ENCODE measurements at places on chromosomes 11 and 22. TPM values are rescaled to one million over a fixed set of nuclear protein-coding genes. Genes with fewer than 3 reads are reported as not detected.

The CLDN5 gene
- 36.7 TPM for polyA plus RNA-seq

The MRGPRX4 gene
- not detected for polyA plus RNA-seq

The SULT4A1 gene
- 1.6 TPM for polyA plus RNA-seq

The TRPM5 gene
- 3.0 TPM for polyA plus RNA-seq

The TENM4 gene
- 19.1 TPM for polyA plus RNA-seq

- DNase-seq: no peak
Measured at GRCh38 chr22:23179381-23180299, 669 bp upstream of the BCR start.

DNA sequence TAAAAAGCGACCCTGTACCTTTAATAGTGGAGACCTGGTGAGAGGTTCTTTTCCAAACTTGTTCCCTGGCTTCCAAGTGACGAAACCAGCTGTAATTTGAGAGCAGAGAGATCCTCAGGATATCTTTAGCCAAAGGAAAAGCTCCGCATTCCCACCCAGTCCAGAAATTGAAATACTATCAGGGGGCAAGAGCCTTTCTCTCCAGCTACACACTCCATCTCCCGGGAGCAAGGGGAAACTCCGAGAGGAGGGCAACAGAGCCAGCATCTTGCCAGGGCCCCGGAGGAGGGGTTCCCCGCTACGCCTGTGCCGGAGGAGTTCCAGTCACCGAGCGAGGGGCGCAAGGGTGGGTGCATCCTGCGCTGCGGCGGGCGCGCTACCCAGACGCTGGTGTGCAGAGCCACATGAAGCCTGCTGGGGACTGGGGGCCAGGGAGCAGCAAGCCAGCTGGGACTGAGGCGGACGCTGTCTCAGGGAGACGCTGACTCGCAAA lies at the start of gene FIBIN:
TSS of gene FIBIN (plus strand) at position 148 of the 493 bp plus-strand sequence. CDS start 415 bp downstream, outside the sequence.
- no peak for DNase-seq

DNA sequence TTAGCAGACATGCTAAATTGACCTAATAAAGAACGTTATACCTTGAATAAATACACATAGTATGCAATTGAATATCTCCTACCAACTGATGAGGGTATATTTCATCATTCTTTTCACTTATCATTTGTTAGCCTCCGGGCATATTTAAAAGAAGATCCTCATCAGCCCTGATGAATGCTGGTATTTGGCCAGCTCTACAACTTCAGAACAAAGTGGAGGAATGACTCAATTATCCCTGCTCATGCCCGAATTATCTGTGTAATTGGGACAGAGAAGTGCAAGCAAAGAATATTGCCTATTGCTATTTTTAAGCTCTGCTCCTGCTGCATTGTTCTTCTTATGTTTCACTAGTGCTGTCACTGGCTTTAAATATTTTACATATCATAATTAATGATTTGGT lies 622.1 kb downstream of the METTL15 start:
- no peak for DNase-seq

DNA sequence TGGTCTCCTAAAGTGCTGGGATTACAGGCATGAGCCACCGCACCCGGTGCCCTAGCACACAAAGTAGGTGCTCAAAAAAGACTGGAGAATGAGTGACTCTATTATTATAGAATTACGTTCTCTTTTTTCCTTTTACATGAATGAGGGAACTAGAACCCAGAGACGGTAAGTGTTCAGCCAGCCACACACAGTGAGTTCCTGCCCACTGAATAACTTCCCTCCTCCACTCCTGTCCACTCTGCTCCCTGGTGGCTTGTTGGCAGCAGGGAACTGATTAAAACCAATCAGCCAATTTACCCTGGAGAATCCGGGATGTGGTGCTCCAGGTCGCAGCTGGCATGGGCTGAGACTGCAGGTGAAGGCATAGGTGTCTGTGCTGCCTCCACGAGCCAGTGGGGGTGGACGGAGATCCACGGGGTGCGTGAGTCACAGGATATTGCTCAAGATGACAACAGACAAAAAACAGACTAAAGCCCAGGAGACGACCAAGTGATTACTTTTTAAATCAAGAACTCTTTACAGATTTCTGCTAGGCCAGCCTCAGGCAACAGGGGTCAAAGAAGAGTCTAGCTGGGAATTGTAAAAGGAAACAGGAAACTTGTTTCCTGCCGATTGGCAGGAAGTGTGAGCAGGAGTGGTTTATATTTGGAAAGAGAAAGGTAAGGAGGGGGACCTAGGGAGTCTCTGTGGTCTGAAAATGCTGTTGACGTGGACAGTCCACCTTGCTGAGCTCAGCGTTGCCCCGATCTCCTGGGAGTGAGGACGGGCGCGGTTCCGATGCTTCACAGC lies 95.2 kb upstream of the TP53I11 start:
- DNase-seq: no peak

DNA sequence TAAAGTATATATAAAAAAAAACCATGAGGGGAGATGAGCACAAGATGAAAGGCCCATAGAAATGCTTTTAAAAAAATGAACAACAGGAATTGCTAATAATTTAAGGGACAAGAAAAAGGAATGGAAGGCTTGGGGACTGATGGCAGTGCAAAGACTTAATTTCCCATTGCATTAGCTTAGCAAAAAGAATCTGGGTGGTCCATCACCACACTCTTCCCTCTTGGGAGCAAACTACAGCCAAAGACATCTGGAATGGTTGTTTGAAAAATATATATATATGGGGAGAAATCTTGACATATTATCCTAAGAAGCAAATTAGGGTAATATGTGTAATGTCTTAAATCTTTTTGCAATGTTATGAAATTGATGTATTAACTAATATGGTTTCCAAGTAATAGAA lies 727.1 kb downstream of the METTL15 start:
- no peak for DNase-seq

- no peak for DNase-seq
Measured at GRCh38 chr11:11292839-11293238, 60.2 kb downstream of the CSNK2A3 start.

GRCh38 chr11:131195661-131196517 lies 174.5 kb upstream of the NTM start:
- DNase-seq: no peak

- no peak for DNase-seq
Measured at GRCh38 chr11:69962152-69962551, 116.0 kb upstream of the ANO1 start.

DNA sequence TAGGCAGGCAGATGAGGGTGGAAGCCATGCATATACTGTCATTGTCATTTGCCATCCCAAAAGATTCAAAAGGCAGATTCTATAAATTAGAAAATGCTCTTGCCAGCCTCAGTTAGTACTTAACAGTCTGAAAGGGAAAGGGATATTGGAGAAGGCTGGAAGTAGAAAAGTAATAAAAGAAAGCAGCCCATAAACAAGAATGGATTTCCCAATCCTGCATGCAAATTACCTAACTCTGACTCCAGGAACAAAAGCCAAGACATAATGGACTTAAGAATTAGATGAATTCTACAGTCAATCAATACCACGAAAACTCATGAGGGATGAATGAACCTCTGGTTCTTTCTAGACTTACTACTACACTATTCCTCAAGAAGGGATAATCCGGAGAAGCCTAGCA lies 5.9 kb downstream of the PAK1 start:
- DNase-seq: no peak

GRCh38 chr11:67179892-67180490 lies 60.9 kb downstream of the KDM2A start:
- DNase-seq: no peak

- DNase-seq: no peak
Measured at GRCh38 chr11:108218912-108219783, 3.3 kb downstream of the NPAT start.

DNA sequence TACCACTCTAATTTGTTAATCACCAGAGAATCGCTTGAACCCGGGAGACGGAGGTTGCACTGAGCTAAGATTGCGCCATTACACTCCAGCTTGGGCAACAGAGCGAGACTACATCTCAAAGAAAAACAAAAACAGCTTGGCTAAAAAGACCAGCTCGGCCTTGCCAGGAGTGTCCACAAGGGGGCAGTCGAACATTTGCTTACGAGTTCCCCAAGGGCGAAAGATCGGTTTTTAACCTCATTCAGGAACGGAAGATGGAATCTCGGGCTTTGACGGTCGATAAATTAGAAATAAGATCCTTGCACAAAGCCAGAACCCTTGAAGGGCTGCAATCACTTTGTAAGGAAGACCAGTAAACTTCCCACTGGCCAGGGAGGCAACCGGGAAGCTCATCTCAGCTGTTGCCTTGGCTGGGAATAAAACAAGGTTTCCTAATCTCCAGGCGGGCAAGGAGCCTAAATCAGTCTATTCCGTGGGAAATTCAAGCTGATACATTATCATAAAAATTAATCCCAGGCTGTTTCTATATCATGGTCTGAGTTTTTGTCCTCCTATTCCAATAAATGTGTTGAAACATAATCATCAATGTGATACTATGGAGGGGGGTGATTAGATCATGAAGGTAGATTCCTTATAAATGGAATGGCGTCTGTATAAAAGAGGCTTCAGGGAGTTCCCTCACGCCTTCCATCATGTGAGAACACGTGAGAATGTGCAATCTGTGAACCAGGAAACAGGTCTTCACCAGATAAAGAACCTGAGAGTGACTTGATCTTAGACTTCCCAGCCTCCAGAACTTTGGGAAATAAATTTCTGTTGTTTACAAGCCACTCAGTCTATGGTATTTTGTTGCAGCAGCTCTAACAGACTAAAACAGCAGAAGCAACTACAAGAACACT lies 14.9 kb upstream of the SLC29A2 start:
- DNase-seq: peak; percentile 86

DNA sequence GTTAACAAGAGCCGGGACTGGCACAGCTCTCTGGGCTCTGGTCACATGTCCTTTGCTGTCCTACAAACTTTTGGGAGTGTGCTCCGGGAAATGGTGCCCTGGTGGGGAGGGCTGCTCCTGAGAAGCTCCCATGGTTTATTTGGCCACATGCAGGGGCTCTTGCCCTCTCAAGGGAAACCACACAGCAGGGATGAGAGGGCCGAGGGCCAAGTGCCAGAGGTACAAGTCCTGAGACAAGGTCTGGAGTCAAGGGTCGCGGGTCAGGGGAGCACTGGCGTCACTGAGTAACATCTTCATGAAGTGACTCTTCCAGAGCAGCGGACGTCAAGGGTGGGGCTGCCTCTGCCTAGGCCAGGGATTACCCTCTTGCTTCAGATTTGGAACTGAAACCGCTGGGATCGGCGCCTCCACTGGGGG lies 1160.6 kb downstream of the TBC1D22A start:
- no peak for DNase-seq

DNA sequence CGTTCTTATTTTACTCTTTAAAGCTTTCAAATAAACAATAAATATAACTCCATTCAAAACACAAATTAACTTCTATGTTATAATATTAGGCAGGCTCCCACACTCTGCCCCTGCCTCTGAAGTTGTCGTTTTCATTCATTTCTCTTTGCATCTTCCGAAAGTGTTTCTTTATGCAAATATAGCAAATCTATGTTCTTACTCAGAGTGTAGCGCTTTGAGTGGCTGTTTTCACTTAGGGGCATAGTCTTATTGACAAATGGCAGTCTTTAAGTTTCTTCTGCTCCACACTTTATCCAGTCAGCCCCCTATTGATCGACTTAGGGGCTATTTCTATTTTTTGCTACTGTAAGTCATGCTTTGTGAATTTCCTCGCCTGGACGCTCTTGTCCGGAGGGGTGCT lies 45.3 kb upstream of the RTL6 start:
- no peak for DNase-seq

- DNase-seq: no peak
Measured at GRCh38 chr11:92625894-92626293, 343.6 kb upstream of the MTNR1B start.

DNA sequence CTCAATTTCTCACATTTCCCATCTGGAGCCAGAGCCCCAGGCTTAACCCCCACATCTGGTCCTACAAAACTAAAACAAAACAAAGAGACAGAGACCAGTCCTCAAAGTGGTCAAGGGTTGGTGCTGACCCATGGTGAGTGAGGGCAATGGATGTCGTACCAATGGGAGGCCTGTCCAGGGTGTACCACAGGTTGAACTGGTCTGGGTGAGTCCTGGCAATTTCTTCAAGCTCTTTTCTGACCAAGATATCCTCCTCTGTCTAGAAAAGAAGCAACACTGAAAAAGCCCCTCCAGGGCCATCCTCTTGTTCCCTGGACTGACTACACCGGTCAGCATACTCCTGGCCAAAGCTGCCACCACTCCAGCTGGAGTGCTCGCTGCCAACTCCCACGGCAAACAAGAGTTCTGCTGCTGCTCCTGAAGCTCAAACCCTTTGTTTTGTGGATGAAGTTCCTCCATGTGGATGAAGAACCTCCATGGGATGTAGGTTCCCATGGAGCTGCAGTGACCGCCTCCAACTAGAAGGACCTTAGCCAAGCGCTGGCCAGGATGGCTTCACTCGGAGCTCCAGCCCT lies 6.9 kb downstream of the CYB5R2 start:
- DNase-seq: no peak

GRCh38 chr11:94117871-94118270 lies 10.8 kb upstream of the PANX1 start:
- DNase-seq: no peak

DNA sequence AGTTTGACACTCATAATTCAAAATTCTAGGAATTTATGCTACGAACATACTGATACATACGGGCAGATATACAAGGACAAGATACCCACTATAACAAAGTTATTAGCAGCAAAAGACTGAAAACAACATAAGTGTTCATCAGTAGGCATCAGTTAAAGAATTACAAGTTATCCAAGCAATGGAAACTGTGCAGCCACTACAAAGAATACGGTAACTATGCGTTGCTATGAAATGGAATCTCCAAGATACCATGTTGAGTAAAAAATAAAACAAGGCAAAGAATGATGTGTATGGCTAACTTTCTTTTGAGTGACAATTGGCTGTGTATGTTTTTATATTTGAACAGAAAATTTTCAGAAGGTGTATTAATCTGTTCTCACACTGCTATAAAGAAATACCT lies 151.7 kb downstream of the ADAMTS15 start:
- no peak for DNase-seq
